DMS153 (cell line): ENCODE measurements at places on chromosomes 4 and X.

DNA sequence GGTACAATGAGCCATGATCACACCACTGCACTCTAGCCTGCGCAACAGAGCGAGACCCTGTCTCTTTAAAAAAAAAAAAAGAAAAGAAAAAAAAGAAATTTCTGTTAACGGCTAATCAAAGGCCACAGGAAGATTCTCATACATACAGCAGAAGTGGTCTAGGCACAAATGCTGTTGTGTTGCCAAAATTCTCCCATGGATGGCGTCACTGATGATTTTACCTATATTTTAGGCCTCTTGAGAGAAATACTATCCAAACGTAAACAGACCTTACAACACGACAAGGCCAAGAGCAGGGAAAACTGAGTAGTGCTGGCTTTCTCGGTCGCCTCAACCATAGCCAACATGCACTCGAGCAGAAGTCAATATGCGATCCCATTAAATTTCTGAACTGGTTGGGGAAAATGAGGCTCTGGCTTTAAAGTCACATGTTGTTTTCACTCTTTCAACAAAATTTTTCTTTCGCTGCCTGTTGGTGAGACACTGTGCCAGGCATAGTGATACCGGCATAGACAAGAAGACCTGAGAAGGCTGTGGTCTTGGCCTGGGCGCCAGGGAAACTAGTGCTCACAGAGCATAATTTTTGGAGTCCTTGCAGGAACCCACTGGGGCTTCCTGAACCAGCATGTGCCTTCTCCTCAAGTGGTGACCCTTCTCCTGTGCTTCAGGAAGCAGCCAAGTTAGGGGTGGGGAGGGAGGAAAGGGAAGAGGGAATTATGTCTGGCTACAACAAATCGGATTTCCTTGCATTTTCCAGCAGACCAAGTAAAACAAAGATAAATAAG lies 20.6 kb downstream of the SH3KBP1 start:
- no peak for DNase-seq

- no peak for DNase-seq
These were observed 108.6 kb downstream of the PALLD start for GRCh38 chr4:168605411-168605810.

GRCh38 chrX:153903991-153904957 lies at the start of gene AVPR2:
Gene AVPR2, plus strand, starts transcription at chrX:153904673. Its CDS starts 473 bp downstream, at chrX:153905146.
- DNase-seq: no peak

DNA sequence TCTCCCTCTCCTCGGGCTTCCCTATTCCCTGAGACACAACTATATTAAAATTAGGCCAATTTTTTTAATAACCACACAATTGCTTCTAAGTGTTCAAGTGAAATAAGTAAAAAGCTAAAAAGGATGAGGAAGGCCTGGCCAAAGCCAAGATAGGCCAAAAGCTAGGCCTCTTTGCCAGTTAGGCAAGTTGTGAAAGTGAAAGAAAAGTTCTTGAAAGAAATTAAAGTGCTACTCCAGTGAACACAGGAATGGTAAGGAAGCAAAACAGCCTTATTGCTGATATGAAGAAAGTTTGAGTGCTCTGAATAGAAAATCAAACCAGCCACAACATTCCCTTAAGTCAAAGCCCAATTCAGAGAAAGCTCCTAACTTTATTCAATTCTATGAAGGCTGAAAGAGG lies 114.2 kb upstream of the FAT4 start:
- DNase-seq: no peak

GRCh38 chrX:23398570-23398969 lies 63.9 kb downstream of the PTCHD1 start:
- no peak for DNase-seq
